ENCODE measurements at places on chromosomes 16 and 17.

DNA sequence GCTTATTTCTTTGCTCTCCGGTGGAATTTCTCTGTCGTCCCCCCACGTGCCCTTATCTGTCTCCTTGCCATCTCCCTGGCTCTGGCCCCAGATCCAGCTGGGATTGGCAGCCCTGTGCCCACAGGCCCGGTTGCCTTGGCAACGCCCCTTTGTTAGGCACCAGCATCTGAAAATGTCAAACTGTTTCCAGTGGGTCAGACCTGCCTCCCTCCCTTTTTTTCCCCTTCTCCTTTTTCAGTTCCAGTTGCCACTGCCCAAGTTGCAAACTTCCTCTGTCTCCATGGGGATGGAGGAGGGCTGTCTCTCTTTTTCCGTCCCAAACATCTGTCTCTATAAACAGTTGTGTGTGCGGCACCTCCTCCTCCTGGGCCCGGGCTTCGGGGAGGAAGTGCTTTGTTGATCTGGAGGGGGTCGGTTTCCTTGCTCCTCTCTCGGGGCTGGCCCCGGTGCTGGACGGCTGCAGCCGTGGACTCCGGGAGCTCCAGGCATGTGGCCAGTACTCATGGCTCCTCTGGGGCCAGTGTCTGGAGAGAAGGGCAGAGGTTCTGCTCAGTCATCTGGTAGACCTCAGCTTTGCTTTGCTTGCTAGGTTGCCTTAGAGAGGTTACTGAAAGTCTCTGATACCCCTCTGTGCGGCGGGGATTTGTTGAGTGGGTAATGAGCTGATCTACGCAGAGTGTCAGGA lies 35.3 kb downstream of the SOCS3 start:
- DNase-seq = no peak

GRCh38 chr16:9112844-9113186 lies 21.4 kb downstream of the HAPSTR1 start:
- no peak for DNase-seq

DNA sequence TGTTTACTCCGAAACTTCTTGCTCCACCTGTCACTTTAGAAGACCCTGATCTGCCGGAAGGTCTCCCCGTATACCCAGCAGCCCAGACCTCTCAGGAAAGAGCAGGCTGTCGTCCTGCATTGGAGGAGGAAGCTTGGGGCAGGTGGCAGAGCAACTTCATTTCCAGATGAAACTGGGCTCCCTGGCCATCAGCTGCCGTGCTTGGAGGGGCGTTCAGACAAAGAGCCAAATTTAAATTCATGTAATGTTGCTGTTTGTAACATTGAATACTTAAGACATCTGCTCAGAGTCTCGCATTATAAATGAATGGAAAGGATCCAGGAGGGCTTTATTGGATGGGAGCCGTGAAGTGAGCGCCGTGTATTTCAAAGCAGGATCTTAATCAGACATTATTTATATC lies 628.5 kb downstream of the MAF start:
- DNase-seq = no peak

- DNase-seq = no peak
These were observed 4.8 kb downstream of the GSE1 start for GRCh38 chr16:85617948-85618347.

DNA sequence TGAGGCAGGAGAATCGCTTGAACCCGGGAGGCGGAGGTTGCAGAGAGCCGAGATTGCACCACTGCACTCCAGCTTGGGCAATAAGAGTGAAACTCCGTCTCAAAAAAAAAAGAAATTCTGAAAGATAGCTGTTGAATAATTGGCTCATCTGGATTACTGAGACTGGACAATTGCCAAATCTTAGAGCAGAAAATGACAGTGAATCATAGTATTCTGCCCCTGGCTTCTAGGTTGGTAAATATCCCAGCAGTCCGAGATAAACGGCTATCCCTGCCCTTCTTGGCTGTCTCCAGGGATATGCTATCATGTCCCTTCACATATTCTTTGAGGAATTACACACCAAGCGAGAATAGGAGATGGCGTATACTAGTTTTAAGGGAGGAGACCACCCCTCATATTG lies 35.5 kb upstream of the METTL16 start:
- DNase-seq = no peak

- DNase-seq = no peak
These were observed 17.7 kb upstream of the HS3ST3A1 start for GRCh38 chr17:13619462-13619861.

Data from NCI-H2081 treated with DMSO at 0.1 percent for 48 hours (cell line).